ENCODE measurements at places on chromosomes 6 and 20.

DNA sequence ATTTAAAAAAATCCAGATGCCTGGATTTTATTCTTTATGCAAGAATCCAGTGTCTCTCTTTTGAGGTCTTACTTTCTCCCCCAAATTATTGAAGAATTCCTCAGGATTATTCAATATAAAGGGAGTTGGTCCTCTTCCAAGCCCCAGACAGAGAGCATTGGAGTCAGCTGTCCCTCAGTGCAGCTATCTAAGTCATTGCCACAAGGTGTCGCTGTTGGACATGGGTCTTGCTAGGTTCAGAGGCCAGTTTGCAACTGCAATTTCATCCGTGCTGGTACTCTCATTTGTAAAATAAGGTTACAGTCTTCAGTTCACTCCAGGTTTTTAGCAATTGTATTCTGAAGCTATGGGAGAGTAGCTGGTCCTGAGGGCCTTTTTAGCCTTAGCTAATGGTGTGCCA is 27.8 kb downstream of the CCN2 start:
- DNase-seq, result no peak

DNA sequence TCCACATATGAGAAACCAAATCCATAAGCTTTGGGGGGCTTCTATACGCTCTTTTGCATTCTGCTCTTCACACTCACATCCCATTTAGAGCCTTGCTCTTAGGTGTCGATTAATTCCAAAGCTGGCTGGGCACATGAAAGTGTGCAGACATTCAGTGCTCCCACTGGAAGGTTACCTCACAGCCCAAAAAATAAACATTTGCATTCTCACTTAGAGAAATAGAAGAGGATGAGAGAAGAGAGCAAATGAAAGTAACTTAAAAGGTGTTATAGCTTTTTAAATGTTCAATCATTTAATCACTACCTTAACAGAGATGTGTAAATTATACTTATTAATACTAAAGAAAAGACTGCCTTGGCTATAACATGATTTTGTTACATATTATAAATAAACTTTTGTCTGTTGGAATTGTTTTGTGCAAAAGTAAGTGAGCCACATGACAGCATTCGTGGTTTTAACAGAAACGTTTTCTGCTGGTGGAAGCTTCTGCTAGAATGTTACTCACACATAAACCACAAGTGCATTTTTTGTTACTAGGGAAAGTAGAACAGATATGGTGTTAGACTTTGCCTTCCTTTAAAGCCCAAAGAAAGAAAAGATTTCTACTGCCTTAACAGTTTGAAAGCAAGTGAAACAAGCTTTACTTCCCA is 116.7 kb downstream of the SIM1 start:
- DNase-seq, result no peak

- DNase-seq, result no peak
Observed at GRCh38 chr20:37378785-37379598, 33.1 kb downstream of the SRC start.

- DNase-seq, result no peak
Observed at GRCh38 chr6:52992980-52993920, 1.8 kb downstream of the GSTA4 start.

DNA sequence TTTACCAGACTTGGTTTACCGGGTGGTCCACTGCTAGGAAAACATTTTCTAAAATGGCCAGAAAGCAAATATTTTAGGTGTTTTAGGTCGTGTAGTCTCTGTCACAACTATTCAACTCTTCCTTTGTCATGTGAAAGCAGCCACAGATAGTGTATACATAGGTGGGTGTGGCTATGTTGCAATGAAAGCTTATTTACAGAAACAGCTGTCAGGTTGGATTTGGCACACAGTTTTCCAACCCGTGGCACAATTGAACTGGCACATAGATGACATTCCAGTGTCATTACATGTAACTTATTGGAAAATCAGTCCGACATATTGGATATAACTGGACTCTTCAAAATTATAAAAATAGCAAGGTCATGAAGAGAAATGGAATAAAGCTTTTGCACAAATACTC is 68.9 kb upstream of the KCNQ5 start:
- no peak for DNase-seq

- no peak for DNase-seq
Observed at GRCh38 chr6:111606620-111607115, 990 bp upstream of the TRAF3IP2 start.

DNA sequence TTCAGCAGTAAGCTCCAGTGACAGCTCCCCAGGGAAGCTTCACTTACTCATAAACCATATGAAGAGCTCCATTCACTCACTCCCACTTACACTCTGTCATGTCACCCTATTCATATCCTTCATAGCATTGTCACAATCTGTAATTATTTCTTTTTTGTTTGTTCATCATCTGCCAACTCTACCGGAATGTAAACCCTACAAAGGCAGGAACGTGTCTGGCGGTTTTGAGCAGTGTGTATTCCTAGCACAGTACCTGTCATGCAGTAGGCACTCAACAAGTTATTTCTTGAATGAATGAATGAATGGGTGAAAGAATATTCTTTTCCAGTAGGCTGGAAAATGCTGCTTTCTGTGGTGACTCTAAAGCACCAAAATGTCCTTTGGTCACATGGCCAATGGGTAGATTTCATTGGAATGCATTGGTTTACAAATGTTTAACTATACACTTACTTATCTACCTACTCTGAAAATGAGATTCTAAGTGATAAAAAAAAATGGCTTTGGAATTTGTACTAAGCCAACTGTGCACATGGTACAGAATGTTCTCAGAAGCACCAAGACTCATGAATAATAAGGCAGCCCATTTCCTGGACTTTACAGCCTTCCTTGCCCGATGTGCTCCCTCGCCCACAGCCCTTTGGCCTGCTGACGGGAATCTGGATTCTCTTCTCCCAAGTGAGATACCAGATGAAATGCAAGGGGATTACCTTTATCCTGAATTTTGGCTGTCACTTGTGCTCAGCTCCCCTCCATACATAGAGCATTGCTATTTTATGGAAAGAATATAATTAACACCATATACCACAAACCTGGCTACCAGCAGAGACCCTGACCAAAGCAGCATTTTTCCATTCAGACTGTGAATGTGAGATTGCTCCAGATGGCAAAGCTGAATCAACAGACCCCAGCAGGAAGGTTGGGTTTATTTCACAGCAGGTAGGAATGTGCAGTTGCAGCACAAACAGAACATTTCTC is 273.3 kb downstream of the ALDH8A1 start:
- no peak for DNase-seq

GRCh38 chr6:12939314-12939713 is 222.7 kb downstream of the PHACTR1 start:
- no peak for DNase-seq

DNA sequence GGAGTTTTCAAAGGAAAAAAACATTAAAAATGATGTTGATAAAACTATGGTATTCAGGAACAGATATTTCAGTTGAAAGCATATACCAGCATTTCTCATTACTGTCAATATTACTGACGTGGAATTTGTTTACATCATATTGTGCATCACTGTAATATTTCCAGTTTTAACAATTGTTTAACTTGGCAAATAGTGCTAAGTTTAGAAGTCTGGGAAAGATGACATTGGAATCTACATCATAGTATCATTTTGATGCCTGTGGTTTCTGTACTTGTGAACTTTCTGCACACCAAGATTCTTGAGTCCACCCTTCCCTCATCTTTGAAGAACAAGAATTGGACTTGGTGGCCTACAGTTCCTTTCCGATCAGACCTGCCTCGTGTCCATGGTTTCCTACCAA is 98.1 kb downstream of the RALGAPA2 start:
- no peak for DNase-seq

- DNase-seq, result no peak
Observed at GRCh38 chr6:8130399-8130798, 28.1 kb upstream of the EEF1E1 start.

- DNase-seq, result no peak
Observed at GRCh38 chr6:94350833-94351232, 931.5 kb upstream of the EPHA7 start.

- no peak for DNase-seq
Observed at GRCh38 chr6:169573883-169574282, 127.9 kb downstream of the WDR27 start.

DNA sequence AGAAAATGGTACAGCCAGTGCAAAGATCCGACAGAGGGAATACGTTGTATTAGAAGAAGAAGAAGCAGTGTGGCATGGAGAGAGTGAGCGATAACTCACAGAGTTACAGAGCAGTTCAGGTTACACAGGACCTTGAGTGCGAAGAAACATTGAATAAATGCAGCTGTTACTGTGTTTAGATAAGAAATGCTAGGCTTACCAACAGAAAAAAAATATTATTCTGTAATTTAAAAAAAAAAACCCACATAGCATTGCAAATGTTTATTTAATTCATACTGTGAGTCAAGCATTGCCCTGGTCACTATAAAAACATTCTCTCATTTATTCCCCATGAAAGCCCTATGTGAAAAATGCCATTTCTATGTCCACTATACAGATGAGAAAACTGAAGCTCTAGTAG is 373.4 kb upstream of the EPHA7 start:
- DNase-seq, result no peak

- DNase-seq, result no peak
Observed at GRCh38 chr20:37845878-37846277, 57.0 kb upstream of the VSTM2L start.

DNA sequence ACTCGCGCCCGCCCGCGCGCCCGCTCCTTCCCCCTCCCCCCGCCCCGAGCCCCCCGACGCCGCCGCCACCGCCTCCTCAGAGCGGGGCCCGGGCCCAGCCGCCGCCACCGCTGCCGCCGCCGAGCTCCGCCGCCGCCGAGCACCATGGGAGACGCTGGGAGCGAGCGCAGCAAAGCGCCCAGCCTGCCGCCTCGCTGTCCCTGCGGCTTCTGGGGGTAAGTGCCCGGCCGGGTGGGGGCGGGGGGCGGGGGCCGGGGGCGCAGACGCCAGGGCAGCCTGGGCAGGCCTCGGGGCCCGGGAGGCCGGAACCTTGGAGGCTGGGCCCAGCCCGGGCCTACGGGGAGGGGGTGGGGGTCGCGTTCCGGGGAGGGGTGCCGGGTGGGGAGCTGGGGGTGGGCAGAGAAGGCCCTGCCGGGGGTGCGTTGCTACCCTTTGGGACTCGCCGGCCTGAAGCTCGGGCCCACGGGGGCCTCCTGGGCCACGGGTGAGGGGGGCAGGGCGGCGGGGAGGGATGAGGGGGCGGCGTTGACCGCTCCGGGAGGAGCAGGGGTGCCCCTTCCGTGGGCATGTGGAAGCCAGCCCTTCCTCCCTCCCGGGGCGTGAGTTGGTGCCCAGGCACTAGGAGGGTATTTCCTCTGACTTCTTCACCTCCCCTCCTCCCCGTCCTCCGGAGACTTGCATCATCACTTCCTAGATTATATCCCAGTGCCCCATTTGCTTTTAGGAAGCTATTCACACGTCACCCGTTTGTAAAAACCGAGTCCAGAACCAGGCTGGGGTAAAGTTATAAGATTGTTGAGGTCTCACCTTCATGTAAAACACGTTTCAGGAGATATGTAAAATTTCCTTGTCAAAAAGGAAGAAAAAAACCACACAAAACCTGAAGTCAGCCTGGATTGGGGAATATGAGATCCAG is 533 bp downstream of the ZFAND3 start:
- peak; percentile 53 for DNase-seq

DNA sequence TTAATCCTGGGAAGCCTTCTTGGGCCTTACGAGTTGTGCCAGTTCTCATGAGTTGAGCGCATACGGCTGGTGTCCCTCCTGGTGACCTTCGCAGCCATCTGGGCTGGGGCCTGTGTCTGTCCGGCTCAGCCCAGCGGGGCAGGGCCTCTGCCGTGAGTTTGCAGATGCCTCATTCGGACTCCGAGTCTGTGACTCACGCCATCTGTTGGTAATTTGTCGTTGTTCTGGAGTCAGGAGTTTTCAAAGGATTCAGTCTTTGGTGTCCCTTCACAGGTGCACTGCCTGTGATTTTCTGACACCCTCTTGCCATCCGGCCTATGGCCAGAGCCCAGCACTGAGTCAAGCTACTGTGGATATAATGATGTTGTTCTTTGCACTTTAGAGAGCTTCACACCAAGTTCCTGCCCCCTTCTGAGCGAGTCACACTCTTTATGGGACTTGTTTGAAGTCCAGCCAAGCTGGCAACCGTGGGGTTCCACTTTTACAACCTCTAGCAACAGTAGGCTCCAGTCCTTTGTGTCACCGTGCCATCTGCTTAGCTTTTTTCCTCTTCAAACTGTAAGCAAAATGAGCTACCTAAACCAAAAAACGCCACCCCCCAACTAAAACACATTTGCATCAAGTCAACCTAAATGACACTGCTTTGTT is 175.6 kb downstream of the AIG1 start:
- DNase-seq, result no peak

DNA sequence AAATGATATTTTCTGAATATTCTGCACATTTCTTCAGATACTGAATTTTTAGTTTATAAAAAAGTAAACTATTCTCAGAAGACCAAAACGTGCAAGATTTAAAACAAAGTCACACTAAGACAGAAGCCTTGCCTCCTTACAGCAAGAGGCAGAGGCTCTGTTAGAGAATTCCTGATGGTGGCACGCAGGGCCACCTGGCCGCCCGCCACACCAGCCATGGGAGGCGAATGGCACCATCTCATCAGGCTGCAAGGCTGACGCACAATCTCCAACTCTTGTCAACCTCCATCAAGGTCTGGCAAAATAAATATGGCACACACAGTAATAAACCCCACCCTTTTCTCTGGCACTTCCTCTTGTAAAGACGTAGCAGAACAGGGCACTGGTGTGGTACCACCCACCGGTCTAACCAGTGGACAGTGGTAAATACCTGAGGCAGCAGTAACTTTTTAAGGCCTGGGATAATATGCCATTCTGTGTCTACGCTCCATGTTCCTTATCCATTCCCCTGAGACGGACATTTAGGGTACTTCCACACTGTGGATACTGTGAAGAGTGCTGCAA is 111.4 kb downstream of the WDR27 start:
- DNase-seq, result no peak

DNA sequence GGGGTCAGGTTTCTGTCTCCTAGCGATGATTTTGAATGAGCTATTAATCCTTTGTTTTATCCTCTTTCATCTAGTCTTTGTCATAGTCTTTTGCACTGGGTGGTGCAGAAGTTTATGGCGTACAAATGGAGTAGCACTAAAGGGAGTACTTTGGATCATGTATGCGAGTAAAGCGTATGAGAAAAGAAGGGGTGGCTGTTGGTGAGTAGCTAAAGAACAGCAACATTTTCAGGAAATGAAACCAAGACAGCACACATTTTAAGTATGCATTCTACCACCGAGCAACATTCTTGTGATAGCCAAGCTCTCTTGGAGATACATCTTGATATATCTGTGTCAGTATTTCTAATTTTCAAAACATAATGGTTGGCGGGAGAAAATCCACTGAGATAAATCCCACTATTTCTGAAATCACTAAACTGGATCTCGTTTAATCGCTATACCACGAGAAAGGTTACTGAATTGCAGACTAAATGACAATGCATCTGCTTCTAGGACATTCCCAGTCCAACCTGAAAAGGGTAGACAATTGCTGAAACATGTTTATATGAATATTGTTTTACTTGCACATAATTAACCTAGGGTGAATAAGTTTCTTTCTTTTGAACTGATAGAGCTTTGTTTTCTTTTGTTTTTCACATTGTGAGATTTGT is 196.1 kb downstream of the TRIM27 start:
- no peak for DNase-seq

DNA sequence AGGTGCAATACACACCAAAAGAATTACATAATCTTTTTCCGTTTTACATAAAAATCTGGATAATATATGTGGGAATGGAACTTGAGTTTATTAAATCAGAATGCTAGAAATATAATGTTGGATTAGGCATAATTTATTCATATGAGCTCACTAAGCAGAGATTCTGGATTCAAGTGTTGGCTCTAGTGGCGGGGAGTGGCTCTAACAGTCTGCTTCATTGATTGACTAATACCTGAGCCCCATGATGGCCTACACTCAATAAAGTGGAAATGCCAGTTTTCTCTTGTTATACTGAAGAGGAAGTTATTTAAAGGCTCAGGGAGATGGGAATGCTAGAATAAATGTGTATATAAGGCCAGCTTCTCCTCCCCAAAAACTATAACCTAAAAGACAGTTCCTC is 285.5 kb upstream of the MOCS1 start:
- DNase-seq, result no peak
